ENCODE measurements at places on chromosomes 5 and 9.

DNA sequence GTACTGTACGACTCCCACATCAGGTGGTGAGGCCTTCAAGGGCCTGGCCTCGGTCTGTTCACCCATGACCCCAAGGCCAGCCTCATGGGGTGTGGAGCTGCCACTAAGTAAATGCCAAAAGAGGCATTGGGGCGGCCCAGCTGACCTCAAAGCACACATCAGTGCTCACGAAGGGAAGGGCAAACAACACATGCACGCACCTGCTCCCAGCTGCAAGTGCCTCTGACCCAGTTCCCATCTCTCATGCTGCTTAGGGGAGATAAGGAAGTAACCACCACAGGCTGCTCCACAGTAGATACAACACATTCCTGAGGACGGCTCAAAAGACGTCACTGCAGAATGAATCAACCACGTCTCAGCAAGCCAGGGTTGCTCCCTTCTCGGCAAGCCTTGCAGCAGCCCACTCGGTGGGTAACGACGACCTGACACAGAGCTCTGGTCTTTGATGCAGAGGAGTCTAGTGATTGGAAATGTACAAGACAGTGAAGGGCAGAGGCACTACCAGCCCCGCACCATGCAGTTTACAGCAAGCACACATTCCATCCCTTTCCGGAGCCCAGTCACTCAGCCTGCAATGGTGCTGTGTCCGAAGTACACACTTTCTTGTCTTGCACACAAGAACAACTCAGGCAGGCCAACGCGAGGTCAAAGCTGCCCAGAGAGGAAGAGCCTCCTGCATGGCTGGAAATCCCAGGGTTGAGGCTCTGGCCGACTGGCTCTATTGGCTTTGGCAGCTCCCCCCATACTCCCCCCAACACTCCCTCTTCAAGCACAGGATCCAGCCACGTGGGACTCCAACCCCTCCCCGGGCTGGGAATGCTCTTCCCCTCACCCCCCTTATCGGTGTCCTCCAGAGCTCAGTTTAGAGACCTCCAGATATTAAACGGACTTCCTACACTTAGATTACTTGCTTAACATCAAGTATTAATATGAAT is 31.8 kb downstream of the FABP6 start:
- peak; percentile 83 for DNase-seq

DNA sequence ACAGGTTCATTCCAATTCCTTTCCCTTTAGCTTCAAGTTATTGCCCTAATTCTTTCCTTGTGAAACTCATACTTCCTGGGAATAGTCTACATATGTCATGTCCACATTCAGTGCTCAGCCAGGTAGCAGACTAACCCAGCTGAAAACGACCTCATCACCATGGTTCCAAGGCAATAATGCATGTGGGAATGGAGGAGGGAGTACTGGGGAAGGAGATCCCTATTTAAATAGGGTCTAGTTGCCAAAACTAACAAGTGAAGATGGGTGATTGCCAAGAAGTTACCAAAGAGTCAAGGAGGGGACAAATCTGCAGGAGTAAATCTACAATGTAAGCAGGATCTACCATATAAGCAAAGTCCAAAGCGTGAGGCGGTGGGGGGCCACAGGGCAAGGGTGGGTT is 47.3 kb upstream of the MCTP1 start:
- DNase-seq, result no peak

GRCh38 chr5:5560016-5560415 is 137.5 kb downstream of the ICE1 start:
- DNase-seq, result no peak

DNA sequence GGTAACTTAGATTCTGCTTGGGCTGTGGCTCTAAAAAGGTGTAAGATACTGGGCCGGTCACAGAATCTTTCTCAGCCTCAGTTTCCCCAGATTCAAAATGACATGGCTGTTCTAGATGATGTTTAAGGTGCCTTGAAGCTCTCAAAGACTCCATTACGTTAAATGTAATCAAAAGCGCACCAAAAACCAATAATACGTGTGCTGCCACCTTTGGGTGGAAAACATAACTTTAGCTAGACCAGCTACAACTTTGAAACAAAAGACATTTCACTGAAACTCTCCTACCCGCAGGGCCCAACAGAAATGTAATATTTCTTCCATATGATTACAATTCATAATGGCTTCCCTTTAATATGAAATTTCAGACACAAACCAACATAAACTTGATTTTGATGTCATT is 35.0 kb upstream of the PCSK5 start:
- DNase-seq, result peak; percentile 41

GRCh38 chr5:150779397-150780186 is 1.0 kb downstream of the SMIM3 start:
- DNase-seq, result peak; percentile 10

GRCh38 chr5:3789519-3790193 is 194.0 kb downstream of the IRX1 start:
- DNase-seq, result no peak

DNA sequence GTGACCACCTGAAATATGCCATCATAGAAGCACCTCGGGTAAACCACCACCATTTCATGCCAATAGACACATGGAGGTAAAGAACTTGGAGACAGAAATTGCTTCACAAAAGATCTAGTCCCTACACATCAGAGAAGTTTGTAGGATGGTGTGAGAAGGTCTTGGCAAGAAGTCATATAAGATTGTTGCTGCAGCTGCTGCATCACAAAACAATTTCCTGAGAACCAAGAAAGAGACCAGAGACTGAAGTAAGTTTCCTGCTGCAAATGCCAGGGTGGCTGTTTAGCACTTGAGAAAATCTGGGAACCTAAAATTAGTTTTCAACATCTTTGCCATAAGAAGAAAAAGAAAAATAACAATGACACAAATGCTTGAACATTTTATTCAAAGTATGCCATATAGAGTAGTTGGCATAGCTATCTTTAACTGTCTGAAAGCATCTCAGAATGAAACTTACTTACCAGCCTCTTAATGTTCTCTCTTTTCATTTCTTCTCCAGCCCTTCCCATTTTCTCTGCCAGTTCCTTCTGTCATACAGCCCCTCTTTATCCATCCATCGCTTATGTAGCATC is 114.3 kb downstream of the KCTD16 start:
- DNase-seq, result no peak

DNA sequence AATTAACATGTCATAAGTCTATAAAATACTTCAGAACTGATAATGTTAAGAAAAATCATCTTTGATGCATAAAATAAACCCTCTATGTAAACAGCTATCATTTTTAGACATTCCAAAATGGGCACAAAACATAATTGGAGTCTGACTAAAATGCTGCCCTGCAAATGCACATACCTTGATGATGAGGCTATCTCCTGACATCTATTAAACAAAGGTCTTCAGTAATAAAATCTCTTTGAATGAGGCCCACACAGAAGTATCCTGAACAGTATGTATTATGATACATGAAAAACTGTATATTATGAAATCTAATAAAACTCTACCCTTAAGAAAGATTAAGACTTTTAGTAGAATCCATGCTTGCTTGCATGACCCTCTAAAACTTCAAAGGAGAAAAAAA is 66.1 kb downstream of the FBXL17 start:
- DNase-seq, result no peak

GRCh38 chr5:10030219-10030831 is 219.4 kb downstream of the ATPSCKMT start:
- DNase-seq, result no peak

GRCh38 chr9:89481538-89481915 is 16.4 kb downstream of the SEMA4D start:
- no peak for DNase-seq

DNA sequence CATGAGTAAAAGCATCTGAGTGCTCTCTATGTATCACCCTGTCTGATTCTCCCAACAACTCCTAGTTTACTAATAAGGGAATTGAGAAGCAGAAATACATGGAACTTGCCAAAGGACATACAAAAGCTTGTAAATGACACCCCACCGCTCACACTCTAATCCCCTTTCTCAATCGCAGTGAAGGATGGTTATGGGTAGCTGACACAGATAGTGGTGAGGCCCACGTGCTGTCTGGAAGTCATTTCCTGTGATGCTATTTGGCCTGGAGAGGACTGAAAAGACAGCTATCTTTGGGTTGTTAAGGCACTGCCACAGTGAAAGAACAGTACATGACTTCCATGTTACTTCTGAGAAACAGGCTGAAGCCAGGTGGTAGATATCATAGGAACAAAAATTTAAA is 117.0 kb downstream of the GLIS3 start:
- DNase-seq, result no peak

- DNase-seq, result peak; percentile 55
Measured at GRCh38 chr9:117184173-117184572, 230.7 kb downstream of the ASTN2 start.

DNA sequence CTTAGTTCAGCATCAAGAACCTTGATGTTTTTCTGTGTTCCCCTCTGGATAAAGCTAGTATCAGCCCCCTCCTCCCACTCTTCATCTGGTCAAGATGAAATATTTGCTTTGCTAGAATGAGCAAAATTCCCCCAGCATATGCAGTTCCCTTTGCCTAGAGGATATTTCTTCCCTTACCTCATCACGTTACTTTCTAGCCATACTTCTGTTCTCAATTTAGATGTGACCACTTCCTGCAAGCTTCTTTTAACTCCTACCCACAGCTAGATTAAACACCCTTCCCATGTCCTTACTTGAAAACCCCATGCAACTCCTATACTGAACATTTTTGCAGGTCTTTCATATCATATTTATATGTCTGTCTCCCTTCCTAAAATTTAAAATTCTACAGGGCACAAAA is 178.9 kb upstream of the TUSC1 start:
- DNase-seq, result no peak

GRCh38 chr9:76562511-76562911 is 103.5 kb downstream of the GCNT1 start:
- DNase-seq, result no peak

- peak; percentile 64 for DNase-seq
Measured at GRCh38 chr5:143576711-143577484, 173.4 kb upstream of the NR3C1 start.

GRCh38 chr5:1827886-1828397 is 26.7 kb downstream of the NDUFS6 start:
- no peak for DNase-seq

DNA sequence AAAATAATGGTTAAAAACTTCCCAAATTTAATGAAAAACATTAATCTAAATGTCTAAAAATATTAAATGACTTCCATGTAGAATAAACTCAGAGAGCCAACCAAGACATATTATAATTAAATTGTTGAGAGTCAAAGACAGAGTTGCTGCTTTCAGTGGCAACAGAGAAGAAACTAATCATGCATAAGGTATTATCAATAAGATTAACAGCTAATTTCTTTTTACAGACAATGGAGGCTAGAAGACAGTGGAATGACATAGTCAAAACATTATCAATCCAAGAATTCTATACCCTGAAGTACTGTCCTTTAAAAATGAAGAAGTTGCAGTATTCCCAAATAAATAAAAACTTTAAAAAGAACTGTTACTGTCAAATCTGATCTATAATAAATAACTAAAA is 268.7 kb downstream of the IRX2 start:
- no peak for DNase-seq

DNA sequence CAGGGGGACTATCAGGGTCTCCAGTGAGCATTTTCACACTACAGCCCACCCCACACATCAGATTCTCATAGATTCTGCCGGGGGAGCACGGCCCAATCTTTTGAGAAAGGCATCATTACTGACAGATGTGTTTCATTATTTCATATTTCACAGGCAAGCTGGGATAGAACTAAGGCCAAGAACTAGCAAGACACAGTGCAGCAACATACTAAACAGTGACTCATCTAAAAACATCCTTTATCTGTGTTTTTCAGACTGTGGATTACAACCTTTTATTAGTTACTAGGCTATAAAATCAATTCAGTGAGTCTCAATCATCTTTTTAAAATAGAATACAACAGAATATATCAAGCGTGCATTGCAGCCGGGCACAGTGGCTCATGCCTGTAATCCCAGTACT is 59.8 kb downstream of the CPLANE1 start:
- no peak for DNase-seq

DNA sequence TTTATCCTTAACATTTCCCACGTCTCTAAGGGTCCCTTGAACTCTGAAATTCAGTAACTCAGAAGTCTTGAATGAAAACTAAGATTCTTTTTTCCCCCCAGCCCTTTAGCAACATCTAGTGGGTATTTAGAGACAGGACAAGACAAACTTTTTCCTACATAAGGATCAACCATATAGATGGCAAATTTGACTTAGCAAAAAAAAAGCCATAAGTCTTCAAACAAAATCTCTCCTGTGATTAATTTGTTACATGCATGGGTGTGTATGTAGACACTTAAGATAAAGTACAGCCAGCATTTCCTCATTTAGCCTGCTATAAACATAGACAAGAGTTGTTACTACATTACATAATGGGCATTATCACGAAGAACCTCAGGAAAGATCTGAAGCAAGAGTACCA is 29.1 kb upstream of the ANKRD31 start:
- peak; percentile 25 for DNase-seq

DNA sequence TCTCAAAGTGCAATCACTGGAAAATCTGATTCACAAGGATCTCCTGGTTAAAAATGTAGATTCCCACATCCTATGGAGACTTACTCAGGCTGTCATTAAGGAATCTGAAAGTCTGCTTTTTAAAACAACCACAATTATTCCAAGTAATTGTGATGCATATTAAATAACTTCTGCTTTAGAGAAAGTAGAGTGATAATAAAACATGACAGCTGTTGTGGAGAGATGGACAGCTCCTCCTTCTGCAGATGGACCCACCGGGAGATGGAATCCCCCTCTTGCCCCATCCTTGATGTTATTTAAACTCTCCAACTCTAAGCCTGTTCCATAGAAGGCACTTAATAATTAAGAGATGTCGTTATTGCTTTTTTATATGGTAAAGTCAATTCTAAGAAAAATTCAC is 802.2 kb downstream of the CDH12 start:
- DNase-seq, result peak; percentile 60

DNA sequence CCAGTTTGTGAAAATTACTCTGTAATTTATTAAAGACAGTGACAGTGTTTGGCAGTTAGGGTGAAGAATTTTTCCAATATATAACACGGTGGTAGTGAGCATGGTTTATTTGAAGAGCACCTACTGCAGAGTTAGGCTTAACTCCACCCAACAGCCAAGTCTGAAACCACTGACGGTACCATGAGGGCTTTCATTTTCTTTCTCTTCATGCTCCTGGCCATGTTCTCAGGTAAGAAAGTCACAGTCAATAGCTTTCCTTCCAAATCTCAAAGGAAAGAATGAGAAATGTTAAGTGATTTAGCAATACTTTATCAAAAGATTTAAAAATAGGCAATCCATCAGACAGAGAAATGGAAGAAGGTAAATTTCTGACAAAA is at the start of gene MARCOL:
Gene MARCOL (plus strand): TSS at position 108 of the 377 bp plus-strand sequence. CDS start 73 bp downstream, at position 181.
- no peak for DNase-seq

- no peak for DNase-seq
Measured at GRCh38 chr5:122864400-122864799, 19.0 kb downstream of the SNX24 start.

GRCh38 chr5:172283862-172284610 is 472 bp upstream of the UBTD2 start:
- peak; percentile 94 for DNase-seq

All from eye (tissue), 1 donor.